ENCODE measurements at places on chromosomes 11 and 22. TPM values are rescaled to one million over a fixed set of nuclear protein-coding genes. Genes with fewer than 3 reads are reported as not detected.

The HOATZ gene
- not detected for total RNA-seq

The PRG3 gene
- total RNA-seq = not detected

The CYP2D6 gene
- total RNA-seq = 0.52 TPM

The CARNS1 gene
- total RNA-seq = 0.29 TPM

The DYNC2H1 gene
- 6.5 TPM for total RNA-seq

The IFTAP gene
- total RNA-seq = 17.2 TPM
